ENCODE measurements at places on chromosomes 5 and 9.

DNA sequence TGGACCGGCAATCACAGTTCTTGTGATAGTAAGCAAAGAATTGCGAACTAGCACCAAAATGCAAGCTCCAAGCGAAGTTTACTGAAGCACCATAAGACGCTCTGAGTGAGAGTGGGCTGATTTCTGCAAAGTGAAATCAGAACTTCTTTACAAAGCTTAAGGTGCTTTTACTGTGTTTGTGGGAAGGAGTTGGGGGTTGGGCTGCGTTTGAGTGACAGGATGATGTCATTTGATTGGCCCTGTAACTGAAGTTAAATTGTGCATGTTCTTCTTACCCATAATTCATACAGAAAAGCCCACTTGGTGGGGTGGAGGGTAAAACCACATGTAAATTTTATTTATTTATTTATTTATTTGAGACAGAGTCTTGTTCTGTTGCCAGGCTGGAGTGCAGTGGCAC lies 970.6 kb upstream of the CDH18 start:
- no peak for DNase-seq

DNA sequence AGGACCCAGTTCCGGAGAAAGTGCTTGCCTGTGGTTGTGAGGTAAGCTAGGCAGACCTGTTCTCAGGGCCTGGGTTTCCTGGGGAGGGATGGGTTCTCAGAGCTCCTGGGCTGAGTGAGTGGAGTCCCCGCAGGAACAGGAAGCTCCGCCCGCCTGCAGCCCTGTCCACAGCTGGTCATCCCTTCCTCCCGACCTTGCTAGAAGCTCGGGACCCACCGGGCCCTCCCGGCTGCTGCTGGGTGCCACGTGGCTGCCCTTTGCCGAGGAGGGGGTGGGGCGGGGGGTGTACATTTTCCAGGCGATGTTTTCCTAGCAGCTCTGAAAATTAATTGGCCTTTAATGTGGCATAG lies 198.1 kb downstream of the C9orf50 start:
- no peak for DNase-seq

- DNase-seq = peak; percentile 13
Measured at GRCh38 chr9:132160802-132161742, 786 bp upstream of the NTNG2 start.

- no peak for DNase-seq
Measured at GRCh38 chr9:27622693-27623340, 49.5 kb upstream of the C9orf72 start.
